Bone marrow (tissue), 2 donors: ENCODE measurements at places on chromosomes 1 and 21.
A peak's percentile ranks its signal among the peaks of the same experiment; 100 is the strongest.

DNA sequence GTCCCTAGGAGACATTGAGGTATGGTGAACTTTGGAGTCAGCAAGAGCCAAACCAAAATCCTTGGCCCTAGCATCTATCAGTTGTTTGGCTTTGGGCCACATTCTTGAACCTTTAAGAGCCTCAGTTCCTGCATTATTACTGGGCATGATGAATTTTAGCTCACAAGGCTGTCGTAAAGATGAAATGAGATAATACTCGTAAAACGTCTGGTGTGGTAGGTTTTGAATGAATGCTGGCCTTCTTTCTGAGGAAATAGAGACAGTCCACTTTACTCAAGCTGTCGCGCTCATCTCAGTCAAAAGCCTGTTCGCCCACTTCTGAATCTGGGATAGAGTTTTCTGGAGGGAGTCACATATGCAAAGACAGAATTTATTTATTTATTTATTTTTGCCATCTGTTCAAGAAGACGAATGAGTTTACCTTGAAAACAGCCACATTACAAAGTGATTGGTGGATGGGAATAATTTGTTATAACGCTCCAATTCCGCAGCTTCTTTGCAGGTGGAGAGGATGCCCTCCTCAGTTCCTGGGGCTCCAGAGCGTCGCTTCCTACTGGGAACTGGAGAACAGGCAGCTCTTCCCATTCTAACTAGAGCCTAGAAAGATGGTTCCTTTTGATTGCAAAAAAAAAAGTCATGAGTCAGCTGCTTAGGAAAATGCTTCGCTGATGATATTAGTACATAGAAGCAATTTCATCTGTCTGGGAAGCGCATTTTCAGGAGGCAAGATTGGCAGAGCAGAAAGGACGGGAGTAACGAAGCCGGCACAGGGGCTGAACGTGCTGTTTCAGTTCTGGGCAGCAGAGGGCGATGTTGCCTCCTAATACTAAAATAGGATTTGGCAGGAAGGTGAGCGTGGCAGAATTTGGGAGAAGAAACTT is 49.9 kb upstream of the CYP2J2 start:
- DNase-seq: peak; percentile 18

DNA sequence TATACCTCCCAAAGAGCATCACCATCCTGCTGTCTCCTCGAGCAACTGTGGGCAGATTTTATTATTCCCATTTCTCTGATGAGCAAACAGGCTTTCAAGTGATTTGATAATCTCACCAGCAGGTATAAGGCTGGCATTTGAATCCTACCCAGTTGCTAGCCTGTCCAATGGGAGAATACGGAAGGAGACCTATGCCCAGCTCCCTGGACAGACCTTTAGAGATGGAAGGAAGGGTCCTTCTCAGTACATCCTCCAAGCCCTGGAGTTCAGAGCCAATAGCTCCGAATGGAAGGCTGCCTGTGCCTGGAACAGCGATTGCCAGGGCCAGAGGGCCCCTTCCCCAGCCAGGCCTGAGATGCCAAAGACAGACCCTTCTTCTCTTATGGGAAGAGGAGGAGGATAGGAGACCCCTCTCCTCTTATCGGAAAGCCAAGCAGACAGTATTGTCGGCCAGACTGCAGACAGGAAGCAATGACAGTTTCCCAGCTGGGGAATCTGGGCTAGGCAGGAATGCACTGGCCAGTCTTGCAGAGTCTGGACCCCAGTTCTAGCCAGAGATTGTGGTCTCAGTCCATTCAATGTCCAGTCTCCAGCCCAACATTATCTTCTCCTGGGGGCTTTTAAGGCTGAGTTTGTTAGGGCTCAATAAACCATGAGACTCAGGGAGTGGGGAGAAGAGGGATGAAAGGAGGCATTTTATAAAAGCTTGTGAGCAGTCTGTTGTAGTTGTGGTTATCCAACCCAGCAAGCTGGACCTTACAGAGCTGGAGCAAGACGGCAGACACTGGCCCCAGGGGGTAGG is 2.0 kb downstream of the IFFO2 start:
- DNase-seq: no peak

DNA sequence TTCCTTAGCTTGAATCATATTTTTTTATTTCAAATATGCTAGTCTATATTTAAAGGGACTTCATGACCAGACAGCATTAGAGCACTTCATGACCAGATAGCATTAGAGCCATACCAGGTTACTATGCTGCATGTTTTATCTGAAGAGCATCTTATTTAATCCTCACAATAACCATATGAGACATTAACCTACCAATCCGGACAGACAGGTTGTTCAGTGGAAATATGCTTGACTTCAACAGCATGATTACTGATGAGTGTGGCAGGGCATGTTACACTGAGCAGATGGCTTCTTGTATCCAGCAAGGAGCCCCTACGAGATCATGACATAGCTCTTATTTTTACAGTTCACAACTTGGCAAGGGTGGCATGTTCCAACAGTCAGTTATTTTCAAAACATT is 85.0 kb upstream of the KCTD3 start:
- no peak for DNase-seq

GRCh38 chr1:12015001-12015491 is 4.3 kb upstream of the MIIP start:
- no peak for DNase-seq

DNA sequence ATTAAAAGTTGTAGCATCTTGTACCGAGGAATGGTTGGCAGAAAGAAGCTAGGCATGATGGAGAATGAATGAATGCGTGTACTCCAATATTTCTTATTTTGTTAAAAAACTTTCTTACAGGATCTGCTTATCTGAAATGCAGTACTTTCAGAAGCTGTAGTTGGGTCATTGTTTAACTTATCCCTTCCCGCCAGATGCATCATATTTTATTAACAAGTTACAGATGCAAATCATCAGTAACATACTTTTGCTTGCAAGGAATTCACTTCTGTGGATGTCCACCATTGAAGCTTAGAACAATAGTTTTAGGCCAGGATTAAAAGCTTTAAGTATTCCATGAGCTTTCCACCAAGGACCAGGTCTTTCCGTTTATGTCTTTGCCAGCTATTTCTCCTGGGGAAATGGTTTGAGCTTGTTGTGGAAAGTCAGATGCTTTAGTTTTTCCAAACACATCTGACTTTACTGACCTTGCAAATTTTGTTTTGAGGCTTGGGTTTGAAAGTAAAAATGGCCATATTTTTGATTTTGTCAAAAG is 65.4 kb downstream of the PATJ start:
- no peak for DNase-seq

DNA sequence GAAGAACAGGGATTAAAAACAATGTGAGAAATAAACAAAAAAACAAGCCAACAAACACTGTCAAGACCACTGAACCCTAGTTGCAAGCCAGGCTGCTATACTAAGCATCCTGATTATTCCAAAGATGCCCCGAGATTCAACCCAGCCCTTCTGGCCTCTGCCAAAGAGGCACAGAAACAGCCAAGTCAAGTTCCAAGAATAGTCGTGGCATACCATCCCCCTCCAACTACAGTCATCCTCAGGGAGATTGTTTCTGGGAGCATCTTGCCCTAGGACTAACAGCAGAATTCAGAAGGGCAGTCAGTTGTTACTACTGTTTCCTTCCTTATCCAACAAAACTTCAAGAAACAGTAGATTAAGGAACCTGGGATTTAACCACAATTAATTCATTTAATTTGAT is 52.3 kb downstream of the ABL2 start:
- no peak for DNase-seq

- no peak for DNase-seq
Measured at GRCh38 chr1:203031467-203031866, 5.2 kb downstream of the PPFIA4 start.

DNA sequence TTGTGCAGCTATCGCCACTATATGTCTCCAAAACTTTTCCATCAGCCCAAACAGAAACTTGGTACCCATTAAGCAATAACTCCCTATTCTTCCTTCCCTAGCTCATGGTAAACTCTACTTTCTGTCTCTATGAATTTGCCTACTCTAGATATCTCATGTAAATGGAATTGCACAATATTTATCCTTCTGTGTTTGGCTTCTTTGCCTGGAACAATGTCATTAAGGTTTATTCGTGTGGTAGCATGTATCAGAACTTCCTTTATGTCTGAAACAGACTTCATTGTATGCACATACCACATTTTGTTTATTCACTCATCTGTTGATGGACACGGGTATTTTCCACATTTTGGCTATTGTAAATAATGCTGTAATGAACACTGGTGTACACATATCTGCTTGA is 40.7 kb upstream of the CD34 start:
- DNase-seq: no peak

DNA sequence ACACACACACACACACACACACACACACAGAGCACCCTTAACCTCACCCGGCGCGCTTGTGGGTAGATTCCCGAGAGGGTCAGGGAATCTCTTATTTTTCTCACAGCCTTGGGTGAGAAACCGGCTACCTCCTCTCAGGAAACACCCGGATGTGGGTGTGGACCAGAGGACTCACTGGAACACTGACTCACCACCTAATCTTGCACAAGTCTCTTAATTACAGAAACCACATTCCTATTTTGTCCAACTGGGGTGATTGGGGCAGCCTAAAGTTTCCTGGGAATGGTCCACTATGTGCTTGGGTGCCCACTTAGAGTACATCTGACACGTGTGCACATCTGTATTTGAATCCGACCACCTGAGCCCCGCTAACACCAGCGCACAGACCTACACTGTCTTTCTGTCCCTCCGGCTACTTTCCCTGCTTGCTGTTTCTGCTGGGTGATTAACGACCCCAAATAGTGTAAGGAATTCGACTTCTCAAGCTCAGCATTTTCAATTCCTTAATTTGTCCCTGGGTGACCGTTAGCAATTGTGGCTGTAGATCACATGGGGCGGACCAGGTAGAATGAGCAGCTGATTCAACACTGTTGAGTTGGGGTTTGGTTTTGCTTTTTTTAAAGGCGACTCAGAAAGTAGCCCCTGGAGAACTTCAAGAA is 14.0 kb upstream of the TBX15 start:
- no peak for DNase-seq

DNA sequence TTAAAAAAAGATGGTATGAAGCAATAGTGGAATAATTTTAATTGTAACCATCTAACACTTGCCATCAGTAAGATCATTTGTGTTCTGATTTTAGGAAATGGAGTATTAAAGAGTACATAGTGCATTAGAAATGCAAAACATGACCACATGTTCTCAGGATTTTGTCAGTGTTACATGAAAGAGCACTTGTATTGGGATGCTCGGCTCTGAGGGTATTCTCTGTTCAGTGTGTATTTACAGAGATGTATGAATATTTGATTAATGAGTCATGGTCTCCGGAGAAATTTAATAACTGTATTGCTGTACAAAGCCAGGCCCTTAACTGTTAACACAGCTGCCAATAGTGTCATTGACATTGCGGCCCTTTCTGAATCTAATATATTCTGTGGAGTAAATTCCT is 91.7 kb downstream of the ATG4C start:
- no peak for DNase-seq

DNA sequence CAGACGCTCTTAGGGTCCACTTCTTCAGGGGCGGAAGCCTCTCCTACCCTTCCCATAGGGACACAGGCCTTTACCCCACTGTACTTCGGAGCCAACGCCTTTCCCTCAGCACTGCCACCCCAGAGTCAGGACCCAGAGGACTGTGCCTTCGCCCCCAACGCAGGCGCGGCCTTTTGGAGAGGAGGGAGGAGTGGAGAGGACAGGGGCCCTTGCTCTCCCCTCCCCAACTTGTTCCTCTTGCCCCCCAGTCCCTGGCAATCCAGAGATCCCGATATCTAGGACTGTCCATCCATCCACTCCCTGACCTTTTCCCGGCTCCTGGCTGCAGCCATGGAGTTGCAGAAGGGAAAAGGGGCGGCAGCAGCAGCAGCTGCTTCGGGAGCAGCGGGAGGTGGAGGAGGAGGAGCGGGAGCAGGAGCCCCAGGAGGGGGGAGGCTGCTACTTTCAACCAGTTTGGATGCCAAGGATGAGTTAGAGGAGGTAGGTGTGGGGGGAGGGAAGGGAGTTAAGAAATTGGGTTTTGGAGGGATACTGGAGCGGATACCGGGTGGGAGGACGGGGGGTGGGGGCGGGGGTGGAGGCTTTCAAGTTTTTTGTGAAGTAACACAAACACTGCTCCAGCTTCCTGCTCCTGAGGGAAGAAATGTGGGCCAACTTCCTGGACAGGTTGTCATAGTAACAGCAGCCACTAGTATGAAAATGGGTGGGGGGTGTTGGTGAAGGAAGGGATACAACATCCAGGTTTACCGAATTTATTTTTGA is 636 bp downstream of the INTS3 start:
- no peak for DNase-seq
